ENCODE measurements at places on chromosomes 11 and 22.

DNA sequence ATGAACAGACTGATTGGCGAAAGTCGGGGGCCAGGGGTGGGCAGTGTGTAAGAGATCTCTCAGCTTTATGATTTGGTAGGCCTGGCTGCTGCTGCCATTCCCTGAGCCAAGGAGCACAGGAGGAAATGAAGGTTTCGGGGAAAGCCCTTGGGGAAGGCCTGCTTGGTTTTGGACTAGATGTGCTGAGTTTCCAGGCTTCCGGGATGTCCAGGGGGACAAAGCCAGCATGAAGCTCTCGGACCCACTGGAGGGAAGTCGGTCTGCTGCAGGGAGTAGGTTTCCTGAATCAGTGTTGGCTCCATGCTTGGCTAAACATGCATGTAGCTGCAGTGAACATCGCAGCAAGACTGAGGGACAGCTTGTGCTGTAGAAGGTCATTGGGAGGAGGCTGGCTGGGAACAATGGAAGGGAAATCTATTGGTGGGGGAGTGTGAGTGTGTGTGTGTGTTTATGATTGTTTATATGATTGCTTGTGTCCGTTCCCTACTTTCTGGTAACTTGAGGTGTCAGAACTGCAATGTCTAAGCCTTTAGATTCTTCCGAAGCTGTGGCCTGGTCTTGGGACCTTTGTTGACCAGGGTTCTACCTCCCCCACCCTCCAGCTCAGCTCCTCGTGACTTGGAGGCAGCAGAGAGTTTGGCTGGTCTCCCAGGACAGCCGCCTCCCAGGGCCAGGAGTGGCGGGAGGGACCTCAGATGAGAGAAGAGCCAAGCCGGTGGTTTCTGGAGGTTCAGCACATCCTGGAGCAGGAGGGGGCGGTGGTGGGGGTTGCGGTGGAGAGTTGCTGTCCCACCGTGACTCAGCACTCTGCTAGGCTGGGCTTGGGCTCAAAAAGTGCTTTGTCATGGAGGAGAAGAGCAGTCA is 4.0 kb upstream of the FTH1 start:
- DNase-seq, result peak; percentile 52

GRCh38 chr11:134801570-134801969 is 389.5 kb upstream of the B3GAT1 start:
- no peak for DNase-seq

DNA sequence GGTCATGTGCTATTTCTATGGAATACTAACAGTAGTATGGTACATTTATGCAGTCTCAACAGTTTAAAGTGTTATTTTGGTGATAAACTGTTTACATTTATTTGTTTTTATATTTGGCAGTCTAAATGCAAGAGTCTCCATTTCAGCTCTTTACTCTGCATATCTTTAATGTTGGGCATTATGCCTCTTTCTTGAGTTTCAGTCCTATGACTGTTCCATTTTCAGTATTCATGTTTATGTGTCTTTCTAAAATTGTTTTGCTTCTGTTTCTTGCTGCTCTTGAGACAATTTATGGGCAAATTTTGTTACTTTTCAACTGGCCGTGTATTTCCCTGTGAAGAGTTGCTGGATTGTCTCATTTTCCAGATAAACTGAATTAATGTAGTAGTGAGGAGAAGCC is 6.6 kb upstream of the RAB30 start:
- DNase-seq, result no peak

DNA sequence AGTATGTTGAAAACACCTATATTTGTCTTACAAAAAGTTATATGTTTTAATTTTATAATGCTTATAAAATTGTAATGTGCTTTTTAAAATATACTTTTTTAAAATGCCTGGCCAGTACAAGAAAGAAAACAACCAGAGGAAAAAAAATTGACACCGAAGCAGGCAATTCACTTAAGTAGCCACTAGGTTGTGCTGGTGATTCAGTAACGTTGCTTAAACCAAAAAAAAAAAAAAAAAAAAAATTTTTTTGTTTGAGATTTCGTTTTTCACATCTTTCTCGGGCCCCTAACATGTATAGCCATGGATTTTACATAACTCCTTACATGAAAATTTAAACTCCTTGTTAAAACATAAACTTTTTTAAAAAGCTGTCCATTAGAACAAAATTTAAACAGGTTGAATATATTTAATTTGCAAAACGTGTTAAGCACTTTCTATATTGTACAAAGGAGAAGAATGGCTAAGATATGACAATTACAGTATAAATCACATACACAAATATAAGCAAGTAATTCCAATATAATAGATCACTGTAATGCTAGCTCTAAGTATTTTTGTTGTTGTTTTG is 9.2 kb downstream of the OR8B4 start:
- no peak for DNase-seq

- DNase-seq, result no peak
Observed at GRCh38 chr11:115527534-115528125, 23.4 kb upstream of the CADM1 start.

GRCh38 chr11:131907371-131907770 is 537.0 kb downstream of the NTM start:
- DNase-seq, result no peak

DNA sequence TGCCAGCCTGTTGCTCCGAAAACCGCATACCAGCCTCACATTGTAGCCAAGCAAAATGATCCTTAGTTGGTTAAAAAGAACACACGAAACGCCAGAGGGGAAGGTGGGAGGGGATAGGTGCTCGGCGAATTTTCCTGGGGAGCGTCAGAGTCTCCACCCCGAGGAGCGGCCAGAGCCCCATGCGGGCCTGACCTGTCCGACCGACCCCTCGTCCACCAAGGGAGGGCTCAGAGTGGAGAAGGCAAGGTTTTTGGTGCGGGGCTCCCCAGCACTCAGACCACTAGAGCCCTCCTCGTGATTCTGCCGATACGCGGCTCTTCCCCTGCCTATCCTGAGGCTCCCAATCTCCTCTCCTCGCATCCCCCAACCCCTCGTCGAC is 39.6 kb downstream of the DIXDC1 start:
- DNase-seq, result no peak

GRCh38 chr11:70650075-70650909 is 252.0 kb downstream of the CTTN start:
- DNase-seq, result peak; percentile 30

- no peak for DNase-seq
Observed at GRCh38 chr11:25094085-25094802, 597.4 kb downstream of the LUZP2 start.

GRCh38 chr22:24051568-24051967 is 40.5 kb downstream of the CABIN1 start:
- DNase-seq, result no peak

DNA sequence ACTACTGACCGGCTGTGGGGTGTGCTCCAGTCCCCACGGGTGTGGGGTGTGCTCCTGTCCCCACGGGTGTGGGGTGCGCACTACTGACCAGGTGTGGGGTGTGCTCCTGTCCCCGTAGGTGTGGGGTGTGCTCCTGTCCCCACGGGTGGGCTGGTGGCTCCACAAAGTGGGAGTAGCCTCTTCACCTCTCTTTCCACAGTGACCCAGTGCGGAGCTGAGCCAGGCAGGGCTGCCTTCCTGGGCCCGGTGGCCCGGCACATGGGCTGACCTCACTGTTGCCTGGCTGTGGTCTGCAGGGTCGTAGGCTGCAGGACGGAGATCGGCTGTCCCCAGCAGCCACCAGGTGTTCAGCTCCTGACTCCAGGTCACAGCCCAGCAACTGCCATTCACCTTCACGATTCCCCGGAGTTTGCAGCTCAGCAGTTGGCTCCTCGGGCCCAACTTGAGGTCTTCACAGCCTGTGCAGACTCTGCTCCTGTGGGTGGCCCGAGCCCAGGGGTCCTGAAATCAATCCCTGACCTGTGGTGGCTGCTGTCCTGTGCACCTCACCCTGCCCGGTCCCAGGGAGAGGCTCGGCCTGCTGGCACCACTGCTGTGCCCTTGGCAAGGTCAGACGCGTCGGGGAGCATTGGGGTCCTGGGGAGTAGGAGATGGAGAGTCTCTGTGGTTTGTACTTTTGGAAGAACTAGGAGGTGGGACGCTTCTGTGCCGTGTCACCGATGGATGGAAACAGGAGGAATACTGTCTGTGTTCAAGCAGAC is 414.3 kb downstream of the TBC1D22A start:
- DNase-seq, result no peak

DNA sequence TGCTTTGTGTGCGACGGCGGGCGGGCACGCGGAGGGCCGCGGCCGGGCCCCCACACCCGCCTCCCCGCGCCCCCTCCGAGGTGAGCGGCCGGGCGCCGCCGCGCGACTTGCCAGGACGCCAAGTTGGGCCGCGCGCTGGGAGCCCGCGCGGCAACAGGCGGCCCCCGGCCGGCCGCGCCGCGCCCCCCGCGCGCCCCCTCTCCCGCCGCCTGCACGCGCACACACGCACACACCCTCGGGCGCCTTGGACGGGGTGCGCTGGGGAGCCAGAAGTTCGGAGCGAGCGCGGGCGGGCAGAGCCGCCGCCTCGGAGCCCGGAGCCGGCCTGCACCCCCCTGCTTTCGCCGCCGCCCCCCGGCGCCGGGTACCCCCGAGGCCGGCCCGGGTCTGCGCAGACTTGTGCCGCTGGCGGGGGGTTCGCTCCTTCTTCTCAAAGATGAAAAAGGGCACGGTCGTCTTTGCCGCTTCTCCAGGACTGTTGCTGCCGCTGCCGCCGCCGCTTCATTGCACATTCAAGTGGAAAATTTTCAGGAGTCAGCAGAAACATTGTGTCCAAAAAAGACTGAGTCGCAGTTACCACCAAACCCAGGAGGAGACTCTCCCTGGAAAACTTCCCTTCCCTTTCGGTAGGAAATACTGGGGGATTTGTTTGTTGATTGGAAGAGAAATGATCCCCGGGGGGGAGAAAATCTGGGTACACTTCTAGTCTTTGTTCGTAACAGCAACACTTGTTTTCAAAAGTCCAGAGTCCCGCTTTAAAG is 895 bp downstream of the TEAD1 start:
- no peak for DNase-seq

DNA sequence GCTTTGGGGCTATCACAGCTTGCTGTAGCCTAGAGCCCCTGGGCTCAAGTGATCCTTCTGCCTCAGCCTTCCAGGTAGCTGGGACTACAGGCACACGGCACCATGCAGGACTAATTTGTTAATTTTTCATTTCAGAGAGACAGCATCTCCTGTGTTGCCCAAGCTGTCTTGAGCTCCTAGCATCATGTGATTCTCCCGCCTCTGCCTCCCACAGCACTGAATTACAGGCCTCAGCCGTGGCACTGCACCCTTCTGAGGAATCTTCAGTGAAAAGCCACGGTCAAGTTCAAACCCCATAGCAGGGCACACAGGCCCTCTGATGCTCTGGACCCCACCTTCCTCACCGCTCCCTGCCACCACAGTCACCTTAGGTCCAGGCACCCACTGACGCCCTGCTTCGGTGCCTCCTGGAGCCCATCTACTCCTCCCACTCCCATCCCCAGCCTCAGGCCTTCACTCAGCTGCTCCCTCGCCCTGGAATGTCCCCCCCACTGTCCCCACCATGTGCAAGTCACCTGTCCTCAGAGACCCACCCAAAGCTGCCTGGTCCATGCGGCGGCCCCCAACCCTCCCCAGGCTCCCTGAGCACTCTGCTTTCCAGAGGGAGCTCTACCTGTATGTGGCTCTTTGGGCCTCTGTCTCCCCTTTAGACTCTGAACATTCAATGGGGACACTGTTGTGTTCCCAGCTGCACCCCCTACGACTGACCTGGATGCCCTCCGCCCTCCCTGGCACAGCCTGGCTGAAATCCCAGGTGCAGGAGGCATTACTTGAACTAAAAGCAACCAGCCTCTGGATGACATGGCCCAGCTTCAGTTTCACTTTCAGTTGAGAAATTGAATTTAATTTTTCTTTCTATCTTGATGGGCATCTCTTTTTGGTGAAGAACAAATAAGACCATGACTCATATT is 1.6 kb downstream of the APOL2 start:
- no peak for DNase-seq

DNA sequence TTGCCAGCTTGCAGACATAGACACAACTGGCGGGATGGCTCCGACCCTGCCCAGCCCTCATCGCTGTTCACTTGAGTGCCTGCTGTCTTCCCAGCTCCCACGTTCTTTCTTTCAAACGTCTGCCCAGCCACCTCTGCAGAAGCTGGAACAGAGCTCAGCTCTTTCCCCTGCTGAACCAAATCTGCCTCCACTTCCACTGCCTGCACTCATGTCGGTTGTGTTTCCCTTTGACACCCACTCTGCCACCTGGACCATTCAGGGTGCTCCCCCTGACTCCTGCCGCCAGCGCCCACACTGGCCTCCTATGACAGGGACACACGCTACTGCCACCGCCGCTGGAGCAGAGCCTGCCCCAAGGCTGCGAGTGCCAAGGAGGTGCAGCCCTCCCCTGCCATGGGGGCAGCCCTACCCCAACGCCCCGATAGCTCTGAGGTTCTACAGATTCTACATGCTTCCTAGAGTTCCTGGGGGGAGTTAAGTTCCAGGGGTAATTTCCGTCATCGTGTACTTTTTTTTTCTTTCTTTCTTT is 37.9 kb downstream of the TST start:
- DNase-seq, result no peak

DNA sequence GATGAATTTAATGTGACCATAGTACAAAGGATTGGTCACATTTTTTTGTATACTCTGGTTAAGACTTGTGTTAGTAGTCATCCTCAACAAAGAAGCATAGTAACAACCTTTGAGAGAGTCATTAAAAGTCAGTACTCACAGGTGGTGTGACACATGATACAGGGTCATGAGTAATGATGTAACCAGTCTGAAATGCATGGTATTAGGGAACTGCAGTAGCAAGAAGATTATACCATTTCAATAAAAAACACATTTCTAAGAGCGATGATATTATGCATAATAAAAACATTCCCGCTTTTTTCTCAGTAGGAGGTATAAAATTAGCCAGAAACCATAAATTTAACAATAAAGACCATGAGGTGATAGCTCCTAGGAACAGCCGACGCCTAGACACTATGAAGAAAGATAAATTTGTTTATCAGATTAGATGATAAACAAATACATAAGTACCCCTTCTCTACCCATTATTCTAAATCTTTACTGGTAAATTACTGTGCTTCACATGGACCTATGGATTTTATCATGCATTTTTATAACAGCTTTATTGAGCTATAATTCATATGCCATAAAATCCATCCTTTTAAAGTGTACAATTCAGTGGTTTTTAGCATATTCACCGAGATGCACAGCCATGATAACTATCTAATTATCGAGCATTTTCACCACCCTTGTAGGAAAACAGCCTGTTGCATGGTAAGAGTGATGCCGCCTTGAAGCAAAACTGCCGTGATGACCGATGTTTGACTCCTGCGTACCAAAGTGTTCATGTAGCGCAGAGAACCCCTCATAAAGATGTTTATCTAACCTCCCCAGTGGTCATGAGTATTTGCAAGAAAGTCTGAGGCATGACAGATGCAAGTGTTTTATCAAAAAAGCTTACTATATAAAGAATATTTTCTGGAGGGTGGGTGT is 41.8 kb downstream of the TMPRSS5 start:
- DNase-seq, result no peak

DNA sequence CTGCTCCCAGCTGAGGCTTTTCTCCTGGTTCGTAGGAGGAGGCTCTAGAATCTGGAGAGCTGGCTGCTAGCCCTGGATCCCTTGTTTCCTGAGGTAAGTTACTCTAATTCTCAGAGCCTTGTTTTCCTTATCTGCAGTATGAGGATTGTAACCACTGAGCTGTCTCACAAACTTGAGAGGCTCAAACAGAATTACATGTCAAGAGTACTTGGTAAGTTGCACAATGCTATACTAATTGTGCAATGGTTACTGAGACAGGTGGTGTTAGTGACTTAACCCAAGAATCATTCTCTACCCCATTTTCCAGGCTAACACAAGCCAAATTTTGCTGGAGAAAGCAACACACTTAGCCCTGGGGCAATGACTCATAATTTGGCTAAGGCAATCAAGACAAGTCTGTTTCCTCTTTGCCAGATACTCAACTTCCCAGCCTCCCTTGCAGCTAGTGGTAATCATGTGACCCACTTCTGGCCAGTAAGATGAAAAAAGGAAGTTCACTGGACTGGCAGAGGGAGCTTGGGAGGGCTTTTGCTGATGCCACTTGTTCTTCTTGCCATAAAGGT is 348.0 kb downstream of the TENM4 start:
- no peak for DNase-seq

All from stimulated activated CD4-positive, alpha-beta T cell treated with anti-CD3 and anti-CD28 coated beads, Interleukin-2, amount 100 ng/mL, for 24 hours (primary cell).